Activated T-cell treated with anti-CD3 and anti-CD28 coated beads for 24 hours (primary cell): ENCODE measurements at places on chromosomes 4 and X.

DNA sequence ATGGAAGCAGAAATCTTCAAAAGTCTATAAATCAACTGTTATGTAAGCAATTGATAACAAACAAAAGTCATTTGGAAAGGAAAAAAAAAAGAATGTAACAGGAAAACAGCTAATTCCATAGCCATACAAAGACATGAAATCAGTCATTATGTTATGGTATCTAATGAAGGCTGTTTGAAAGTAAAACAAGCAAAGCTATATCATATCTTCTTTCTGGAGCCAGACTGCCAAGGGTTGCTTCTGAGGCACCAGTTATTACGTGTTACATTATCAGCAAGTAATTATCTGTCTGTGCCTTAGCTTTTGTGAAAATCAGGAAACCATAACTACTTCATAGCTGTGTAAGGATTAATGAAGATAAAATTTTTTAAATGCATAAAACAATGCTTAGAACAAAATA lies 480.2 kb downstream of the FAT4 start:
- no peak for DNase-seq

DNA sequence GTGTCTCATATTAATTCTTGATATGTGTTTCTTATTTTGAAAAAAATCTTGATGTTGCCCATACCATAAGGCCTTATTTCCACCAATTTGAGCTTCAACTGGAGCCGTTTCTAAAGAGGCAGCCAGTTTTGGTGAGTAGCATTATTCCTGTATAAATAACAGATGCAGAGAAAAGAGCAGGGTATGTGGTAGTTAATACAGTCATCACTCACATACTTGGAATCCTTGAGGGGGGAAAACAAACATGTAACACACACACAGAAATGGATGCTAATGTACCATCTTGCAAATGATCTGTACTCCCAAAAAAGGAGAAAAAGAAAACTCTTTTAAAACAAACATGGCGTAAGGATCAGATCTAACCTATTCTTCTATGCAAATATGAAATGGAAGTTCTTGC lies 389.7 kb downstream of the GPM6A start:
- DNase-seq: no peak

- DNase-seq: no peak
Measured at GRCh38 chrX:12228862-12229261, 90.6 kb downstream of the FRMPD4 start.

GRCh38 chr4:113773014-113773413 lies 11.5 kb upstream of the CAMK2D start:
- no peak for DNase-seq

GRCh38 chr4:114874321-114874720 lies 239.1 kb downstream of the NDST4 start:
- no peak for DNase-seq

GRCh38 chrX:130144509-130144908 lies 21.1 kb downstream of the AIFM1 start:
- no peak for DNase-seq

- no peak for DNase-seq
Measured at GRCh38 chrX:151039351-151039750, 56.2 kb downstream of the HMGB3 start.

GRCh38 chr4:168691631-168692369 lies 194.9 kb downstream of the PALLD start:
- no peak for DNase-seq

- no peak for DNase-seq
Measured at GRCh38 chr4:187362937-187363857, 632.4 kb upstream of the ZFP42 start.

GRCh38 chr4:73340917-73341316 lies 63.2 kb upstream of the ALB start:
- DNase-seq: no peak

GRCh38 chrX:55451141-55451540 lies 786 bp upstream of the MAGEH1 start:
- DNase-seq: no peak

GRCh38 chr4:109113521-109113920 lies 188.9 kb downstream of the COL25A1 start:
- DNase-seq: no peak

- no peak for DNase-seq
Measured at GRCh38 chrX:8673201-8673600, 58.7 kb downstream of the ANOS1 start.

GRCh38 chrX:20664774-20665173 lies 398.1 kb upstream of the RPS6KA3 start:
- no peak for DNase-seq
